ENCODE measurements at places on chromosomes 13 and 19.

- DNase-seq = no peak
Measured at GRCh38 chr13:40923867-40924266, 95.2 kb downstream of the ELF1 start.

DNA sequence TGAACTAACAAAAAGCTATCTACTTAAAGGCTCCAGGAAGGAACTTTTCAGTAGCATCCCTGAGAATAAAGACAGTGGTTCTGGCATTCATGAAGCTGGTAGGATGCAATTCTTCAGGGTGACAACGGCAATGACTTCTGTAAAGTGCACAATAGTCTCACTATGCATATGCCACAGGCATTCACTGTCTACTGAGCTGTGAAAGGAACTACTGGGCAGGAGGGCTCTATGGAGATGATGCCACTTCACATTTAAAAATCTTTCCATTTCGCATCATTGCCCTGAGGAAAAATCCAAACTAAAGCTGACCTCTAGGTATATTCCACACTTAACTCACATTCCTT lies 2020.6 kb upstream of the PCDH20 start:
- no peak for DNase-seq

- DNase-seq = no peak
Measured at GRCh38 chr13:30169442-30169841, 137.9 kb downstream of the KATNAL1 start.

DNA sequence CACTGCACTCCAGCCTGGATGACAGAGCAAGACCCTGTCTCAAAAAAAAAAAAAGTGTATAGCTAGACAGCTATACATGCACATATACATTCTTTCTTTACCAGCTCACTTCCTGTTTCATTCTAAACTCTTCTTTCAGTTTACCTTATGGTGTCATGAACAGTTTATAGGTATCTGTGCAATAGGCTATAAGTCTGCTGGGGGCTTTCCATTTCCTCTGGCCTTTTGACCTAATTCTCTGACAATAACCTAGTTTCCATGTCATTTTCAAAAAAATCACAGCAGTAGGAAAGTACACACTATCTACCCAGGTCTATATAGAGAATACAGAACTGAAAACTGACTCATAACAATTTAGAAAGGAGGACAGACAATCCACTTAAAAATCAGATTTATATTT lies 24.4 kb upstream of the URAD start:
- no peak for DNase-seq

- DNase-seq = no peak
Measured at GRCh38 chr13:42865768-42866102, 84.4 kb downstream of the FAM216B start.

- DNase-seq = no peak
Measured at GRCh38 chr19:2015608-2015950, at the start of gene BTBD2. Gene BTBD2 (minus strand): TSS chr19:2015714. CDS start chr19:2015703, 11 bp downstream.

DNA sequence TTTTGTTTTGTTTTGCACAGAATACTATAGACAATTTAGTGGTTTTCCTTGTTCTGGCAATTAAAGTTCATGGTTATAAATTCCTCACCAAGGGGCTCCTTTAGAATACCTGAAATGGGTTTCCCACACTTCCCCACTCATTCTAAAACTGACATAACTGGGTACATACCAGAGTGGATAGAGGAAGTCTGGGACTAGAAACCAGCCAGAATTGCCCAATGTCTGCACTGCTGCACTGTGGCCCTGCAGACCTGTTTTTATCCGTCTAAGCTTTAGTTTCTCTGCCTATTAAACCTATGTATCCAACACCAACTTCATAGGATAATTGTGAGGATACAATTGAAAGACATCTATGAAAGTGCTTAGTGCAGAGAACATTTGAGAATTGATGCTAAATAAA lies 498.6 kb downstream of the KCTD12 start:
- no peak for DNase-seq

GRCh38 chr19:3981373-3981735 lies 3.9 kb downstream of the EEF2 start:
- no peak for DNase-seq

- DNase-seq = no peak
Measured at GRCh38 chr13:38462605-38463004, 113.0 kb downstream of the UFM1 start.

DNA sequence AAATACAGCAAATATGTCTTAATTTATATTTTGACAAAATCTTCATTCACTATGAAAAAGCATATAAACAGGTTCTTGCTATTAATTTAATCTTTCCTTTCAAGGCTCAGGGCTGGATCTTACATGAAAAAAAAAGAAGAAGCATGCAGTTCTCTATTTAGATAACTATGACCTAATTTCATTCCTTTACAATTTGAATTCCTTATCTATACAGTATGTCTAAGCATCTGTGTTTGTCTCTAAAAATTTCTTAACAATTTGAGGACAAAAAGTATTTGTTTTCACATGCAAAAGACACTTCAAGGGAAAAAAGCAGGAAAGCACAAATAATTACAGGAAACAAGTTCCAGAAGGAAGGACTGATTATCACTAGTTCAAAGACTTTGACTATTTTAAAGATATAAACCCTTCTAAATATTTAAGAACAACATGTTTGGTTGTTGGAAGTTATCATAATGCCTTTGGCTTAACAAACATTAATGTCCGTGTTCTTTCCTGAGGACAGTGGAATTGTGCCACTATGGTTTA lies 157.5 kb downstream of the TBC1D4 start:
- DNase-seq = no peak

GRCh38 chr13:41700790-41701310 lies 243.5 kb downstream of the RGCC start:
- no peak for DNase-seq

DNA sequence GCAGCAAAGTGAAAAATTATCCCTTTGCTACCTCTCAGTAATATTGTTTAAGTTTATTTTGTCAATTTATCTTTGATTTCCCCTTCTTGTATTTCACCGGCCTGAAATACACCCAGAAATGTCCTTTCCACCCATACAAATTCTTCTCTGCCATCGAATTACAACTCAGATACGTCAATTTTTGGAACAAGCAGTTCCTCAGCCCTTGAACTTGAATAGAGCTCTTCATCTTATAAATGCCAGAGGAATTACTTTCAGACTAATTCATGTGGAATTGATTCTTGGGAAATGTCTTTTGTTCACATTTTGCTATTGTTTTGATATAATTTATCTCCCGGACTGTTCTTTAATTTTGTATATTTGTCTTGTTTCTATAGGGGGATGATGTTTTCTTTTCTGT lies 1359.3 kb upstream of the MIR17HG start:
- no peak for DNase-seq

- DNase-seq = no peak
Measured at GRCh38 chr19:45847663-45848062, 15.3 kb downstream of the SYMPK start.

DNA sequence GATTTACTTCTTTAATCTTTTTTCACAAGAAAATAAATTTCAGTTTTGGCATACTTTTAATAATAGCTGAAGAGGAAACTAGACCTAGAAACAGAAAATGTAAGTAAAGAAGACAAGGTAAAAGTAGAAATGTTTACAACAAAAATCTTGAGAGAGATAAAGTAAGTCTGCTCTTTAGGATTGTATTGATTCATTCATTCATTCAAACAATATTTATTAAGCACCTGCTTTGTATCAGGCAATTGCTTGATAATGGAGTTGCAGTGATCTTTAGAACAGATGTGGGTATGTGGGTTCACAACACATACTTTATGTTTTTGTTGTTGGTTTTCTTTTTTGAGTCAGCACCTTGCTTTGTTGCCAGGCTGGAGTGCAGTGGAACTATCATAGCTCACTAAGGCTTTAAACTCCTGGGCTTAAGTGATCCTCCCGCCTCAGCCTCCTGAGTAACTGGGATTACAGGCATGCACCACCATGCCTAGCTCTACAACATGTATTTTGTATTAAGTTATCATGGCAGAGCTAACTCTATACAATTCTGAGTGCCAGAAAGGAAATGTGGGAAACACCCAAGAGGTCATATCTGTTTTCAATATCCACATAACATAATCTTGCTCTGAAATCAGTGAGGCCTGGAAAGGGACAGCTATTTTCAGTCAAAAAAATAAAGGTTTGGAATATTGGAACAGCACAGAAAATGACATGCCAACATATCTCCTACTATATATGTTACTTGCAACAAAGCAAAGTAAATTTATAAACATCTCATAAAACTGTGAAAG lies 8.8 kb upstream of the SPART start:
- DNase-seq = no peak

- DNase-seq = no peak
Measured at GRCh38 chr19:47309038-47309437, 623 bp upstream of the C5AR1 start.

DNA sequence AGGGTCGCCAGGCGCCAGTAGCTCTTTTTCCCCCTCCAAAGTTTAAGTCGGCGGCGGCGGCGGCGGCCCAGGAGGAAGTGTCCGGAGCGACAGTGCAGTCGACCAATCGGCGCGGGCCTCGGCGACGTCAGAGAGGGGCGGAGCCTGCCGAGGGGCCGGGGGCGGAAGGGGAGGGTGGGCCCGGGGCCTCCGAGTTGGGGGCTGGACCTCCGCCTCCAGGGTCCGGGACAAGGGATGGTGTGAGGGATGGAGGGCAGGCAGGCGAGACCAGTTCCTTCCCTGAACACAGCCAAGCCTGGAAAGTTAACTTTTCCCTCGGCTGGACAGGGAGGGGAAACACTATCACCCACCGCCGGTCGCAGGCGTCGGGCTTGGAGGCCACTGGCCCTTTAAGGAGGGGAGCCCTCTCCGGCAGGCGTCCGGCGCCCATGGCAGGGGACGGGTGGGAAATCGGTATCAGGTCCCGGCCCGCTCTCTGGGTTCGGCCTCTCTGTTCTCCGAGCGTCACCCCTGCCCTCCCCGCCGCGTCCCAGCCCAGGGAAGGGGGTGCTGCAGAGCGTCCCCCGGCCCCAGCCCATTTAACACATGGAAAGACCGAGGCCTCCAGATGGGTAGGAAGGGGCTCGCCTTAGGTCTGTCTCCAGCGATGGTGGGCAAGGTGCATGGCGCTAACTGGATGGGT lies at the start of gene PRKD2:
Gene PRKD2, minus strand, starts transcription at position 81 of the 682 bp plus-strand sequence. CDS start 744 bp downstream, outside the sequence.
- DNase-seq = no peak

DNA sequence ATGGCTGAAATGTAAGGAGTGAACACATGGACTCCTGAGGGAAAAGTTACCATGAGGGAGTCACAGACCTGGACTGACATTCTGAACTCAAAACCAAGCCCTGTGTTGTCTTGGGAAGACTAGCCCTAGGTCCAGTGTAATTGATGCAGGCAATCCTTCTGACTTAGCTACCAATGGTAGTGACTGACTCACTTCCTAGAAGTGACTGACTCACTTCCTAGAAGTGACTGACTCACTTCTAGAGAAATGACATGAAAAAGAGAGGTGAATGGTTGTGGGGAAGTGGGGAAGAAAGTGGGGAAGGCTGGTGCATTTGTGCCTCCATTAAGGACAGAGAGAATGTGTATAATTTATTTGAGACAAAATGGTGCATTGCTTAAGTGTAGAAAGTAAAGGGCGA lies 49.9 kb downstream of the EDNRB start:
- no peak for DNase-seq

DNA sequence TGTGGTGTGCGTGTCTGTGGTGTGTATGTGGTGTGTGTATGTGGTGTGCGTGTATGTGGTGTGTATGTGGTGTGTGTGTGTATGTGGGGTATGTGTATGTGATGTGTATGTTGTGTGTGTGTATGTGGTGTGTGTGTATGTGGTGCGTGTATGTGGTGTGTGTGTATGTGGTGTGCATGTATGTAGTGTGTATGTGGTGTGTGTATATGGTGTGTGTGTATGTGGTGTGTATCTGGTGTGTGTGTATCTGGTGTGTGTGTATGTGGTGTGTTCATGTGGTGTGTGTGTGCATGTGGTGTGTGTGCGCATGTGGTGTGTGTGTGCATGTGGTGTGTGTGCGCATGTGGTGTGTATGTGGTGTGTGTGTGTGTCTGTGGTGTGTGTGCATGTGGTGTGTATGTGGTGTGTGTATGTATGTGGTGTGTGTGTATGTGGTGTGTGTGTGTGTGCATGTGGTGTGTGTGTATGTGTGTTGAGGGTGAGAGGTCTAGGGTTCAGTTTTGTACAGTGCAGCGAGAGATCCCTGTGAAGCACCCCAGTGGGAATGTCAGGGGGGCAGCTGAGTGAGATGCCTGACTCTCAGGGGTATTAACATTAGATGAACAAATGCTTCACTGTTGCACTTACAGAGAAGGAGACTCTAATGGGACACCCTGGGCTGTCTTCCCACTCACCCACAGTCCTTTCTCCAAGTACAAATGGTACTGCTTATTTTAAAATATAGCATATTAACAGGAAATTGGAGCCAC lies 61.3 kb upstream of the MEDAG start:
- DNase-seq = no peak

DNA sequence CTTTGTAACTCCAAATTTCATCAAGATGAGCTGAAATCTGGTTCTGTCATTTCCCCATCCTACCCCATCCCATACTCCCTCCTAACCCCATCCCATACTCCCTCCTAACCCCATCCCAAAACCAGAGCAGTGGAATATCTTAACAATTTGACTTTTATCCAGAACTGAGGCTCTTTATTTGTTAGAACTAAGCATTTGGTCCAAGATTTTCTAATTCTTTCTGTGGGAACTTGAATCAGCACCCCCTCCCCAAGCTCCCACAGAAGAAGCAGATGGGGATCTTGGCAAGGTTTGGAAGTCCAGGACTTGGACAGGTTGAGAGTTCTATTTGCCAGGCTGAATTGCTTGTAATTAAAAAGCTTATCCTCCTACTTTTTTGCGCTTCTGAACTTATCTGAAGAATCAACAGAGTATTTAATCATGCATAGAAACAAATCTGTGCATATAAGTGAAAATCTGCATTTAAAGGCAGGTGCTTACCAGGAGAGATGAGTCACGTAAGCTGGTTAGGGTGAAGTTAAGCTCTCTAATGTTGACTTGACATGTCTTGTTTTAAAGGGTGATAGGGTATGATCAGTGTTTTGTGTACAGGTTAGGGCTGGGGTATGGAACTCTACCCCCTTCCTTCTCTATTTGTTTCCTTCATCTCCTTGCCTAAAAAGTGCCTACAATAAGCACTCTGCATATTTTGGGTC lies 111.1 kb downstream of the COG6 start:
- no peak for DNase-seq

GRCh38 chr13:76383676-76384461 lies 502.3 kb downstream of the KCTD12 start:
- no peak for DNase-seq
